MM.1S (cell line): ENCODE measurements at places on chromosomes 1 and 21.

DNA sequence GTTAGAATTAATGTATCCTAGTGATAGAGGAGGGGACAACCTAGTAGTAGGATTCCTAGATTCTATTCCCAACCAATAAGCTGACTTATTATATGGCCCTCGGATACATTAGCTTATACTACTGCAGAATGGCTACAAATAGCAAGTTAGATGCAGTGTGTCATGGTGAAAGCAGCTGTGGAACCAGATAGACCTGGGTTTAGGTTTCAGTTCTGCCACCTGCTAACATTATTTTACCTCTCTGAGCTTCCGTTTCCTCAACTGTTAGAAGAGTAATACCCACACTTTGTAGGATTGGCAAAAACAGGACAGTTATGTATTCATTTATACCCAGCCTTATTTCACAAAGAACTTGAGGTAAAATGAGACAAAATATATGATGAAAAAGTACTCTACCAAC is 21.6 kb upstream of the MAGOH start:
- DNase-seq: peak; percentile 83

- peak; percentile 88 for DNase-seq
These were observed 107.5 kb downstream of the ZNF281 start for GRCh38 chr1:200302192-200302920.

GRCh38 chr1:19272064-19272463 is 16.5 kb downstream of the AKR7A3 start:
- no peak for DNase-seq

DNA sequence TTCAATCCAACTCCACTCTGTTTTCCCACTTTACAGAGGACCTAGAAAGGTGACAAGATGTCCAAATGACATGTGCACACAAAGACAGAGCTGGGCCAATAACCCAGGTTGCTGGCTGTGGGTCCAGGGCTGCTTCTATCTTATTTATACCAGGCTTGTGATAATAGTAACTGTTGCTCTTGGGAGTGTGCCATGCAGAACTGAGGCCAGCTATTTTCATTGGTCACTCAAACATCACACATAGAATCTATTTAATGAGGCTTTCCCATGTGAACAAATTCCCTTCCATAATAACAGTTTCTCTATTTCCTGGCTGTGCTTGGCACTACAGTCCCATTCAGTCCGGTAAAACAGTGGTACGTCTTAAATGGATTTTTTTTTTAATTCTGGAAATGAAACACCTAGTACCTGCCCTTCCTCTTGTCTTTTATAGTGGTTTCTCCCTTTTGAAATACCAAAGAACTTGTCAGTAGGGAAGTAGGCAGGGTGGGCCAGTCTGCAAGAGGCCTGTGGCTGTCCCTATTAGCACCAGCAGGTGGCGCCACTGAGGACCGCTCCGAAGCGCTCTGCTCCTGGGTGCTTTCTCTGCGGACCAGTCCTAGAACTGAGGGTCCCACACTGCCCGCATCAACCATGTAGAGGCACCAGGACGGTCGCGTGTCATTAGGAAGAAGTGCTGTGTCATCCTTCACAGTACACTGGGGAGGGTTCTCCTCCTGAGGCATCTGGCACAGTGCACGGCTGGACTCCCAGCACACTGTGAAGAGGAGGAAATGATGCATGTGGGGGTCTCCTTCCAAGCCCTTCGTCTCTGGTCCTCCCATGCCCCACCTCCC is 52.1 kb downstream of the GPR161 start:
- DNase-seq: peak; percentile 64

DNA sequence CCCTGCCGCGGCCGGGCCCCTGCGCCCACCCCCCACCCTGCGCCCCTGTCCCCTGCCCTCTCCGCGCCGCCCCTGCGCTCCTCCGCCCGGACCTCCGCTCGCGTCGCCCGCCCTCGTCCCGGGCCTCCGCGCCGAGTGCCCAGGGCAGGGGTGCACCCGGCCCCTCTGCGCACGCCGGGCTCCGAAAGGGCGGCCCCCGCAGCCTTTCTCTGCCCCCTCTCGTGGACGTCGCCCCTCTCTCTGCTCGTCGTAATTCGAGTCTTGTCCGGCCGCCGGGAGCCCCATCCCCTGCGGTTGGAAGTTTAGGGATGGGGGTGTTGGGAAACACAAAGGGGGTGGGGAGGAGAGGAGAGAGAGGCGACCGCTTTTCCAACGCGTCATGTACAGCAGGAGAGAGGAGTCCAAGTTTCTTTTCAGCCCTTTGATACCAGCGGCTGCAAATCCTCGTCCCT is 407 bp downstream of the GALNT2 start:
- DNase-seq: peak; percentile 28

- no peak for DNase-seq
These were observed 4.2 kb downstream of the GJA4 start for GRCh38 chr1:34796990-34797389.

GRCh38 chr1:171758011-171758410 is 16.1 kb upstream of the VAMP4 start:
- DNase-seq: no peak

- no peak for DNase-seq
These were observed 33.9 kb upstream of the IPO9 start for GRCh38 chr1:201795066-201795465.

- DNase-seq: no peak
These were observed 372.2 kb downstream of the RRAGC start for GRCh38 chr1:38487396-38487795.

GRCh38 chr1:180796897-180797640 is 115.6 kb upstream of the KIAA1614 start:
- DNase-seq: no peak

DNA sequence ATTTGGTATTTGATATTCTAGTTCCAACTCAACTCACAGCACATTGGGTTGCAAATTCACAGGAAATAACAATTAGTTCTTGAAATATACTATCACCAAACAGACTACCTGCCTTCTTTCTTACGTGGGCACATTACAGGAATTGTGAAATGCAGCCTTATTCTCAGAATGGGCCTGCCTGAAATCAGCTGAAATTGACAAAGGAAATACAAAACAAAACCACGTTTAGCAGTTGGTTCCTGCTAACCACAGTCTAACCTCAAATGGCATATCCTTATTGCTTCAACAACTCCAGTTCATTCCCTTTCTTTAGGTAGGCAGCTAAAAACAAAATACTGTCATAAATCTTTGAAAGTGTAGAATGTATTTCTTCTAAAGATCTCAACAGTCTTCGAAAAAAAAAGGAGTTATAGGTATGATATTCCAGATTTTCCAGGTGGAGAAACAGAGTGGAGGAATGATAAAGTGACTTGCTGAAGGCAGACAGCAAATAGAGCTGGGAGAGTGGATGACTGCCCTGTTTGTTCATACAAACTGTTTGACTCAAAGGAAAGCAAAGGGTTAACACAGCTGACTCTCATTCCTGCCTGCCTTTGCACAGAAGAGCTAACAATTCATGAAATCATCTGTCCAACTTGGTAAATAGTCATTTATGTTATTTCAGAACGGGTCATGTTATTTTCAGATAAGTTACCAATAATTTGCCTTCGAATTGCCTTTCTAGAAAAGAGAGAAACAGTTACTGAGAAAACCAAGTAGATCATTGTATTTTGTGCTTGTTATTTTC is 1.6 kb upstream of the GREM2 start:
- DNase-seq: peak; percentile 46
